ENCODE measurements at places on chromosomes 2 and 18.

GRCh38 chr18:23257137-23257536, 121.9 kb downstream of the CABLES1 start:
- no peak for DNase-seq

DNA sequence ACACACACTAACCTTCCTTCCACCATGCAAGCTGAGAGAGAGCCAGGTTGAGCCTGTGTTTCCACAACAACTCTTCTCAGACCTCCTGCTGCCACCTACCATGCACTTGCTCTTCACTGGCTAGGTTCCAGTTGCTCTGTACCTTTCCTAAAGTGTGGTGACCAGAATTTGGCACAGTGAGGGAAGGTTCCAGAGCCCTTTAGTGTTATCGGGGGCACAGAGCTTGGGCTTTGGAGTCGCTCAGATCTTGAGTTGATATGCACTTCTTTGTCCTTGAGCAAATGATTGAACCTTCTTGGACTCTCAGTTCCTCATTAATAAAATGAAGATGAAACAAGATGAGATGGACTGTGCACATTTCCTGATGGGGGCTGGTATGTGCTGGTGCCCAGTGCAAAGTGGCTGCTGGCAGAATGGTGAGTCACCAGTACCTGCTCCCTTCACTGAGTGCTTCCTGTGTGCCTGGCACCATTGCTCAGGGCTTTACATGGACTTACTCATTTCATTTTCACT, 47.1 kb downstream of the NEDD4L start:
- no peak for DNase-seq

GRCh38 chr2:35938838-35939237, 416.7 kb upstream of the CRIM1 start:
- no peak for DNase-seq

- DNase-seq = no peak
Observed at GRCh38 chr2:23213196-23213595, 171.8 kb upstream of the KLHL29 start.

DNA sequence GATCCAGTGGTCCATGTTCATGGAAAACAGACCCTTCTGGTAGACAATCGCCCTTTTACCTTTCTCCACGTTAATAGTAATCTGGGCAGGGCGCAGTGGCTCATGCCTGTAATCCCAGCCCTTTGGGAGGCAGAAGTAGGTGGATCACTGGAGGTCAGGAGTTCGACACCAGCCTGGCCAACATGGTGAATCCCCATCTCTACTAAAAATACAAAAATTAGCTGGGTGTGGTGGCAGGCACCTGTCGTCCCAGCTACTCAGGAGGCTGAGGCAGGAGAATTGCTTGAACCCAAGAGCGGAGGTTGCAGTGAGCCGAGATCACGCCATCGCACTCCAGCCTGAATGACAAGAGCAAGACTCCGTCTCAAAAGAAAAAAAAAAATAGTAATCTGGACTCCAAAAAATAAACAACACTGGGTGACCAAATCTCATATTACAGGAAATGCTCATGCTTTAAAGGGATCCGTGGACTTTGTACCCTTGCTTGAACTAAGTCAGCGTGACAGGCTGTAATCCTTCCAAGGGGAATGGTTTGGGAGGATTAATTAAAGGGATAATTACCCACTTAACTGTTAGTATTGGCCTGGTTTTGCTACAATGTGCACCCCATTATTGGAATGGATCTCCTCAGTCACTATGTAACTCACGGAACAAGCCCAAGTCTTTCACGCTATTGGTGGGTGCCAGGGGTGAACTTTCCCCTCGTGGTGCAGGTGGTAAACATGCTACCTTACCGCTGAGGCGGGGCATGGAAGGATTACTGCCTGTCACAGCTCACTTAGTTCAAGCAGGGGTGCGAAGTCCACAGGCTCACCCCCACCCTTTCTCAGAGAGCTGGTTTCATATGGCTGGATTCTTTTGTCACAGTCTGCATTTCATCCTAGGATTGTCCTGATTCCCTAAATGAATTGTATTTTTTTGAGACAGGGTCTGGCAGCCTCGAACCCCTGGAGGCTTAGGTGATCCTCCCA, 36.7 kb downstream of the PROC start:
- DNase-seq = no peak

- DNase-seq = no peak
Observed at GRCh38 chr2:217366966-217367365, 507.1 kb upstream of the TNP1 start.

DNA sequence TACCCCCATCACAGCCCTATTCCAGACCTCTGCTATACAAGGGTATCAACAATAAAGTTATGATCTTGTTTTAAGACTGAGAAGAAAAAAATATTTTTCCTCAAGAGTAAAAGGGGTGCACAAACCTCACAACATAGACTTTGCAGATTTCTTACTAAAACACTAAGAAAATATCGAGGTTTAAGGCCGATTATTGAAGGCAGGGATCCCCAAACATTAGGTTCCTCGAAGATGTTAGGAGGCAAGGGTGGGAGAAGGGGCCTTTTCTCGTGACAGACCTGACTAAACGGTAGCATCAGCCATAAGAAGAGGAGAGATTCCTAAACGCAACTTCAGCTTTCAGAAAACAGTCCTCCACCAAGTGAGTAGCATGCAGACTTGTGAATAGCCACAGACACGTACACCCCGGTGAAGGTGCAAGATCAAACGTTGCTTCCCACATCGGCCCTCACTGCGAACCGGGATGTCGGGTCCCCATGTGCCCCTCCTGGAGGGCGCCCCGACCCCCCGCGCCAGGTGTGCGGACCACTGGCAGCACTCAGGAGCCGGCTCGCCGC, 678 bp downstream of the PIAS2 start:
- no peak for DNase-seq

GRCh38 chr2:30710016-30710415, 97.2 kb downstream of the CAPN13 start:
- DNase-seq = no peak

GRCh38 chr2:164478205-164478604, 143.1 kb downstream of the GRB14 start:
- DNase-seq = no peak

DNA sequence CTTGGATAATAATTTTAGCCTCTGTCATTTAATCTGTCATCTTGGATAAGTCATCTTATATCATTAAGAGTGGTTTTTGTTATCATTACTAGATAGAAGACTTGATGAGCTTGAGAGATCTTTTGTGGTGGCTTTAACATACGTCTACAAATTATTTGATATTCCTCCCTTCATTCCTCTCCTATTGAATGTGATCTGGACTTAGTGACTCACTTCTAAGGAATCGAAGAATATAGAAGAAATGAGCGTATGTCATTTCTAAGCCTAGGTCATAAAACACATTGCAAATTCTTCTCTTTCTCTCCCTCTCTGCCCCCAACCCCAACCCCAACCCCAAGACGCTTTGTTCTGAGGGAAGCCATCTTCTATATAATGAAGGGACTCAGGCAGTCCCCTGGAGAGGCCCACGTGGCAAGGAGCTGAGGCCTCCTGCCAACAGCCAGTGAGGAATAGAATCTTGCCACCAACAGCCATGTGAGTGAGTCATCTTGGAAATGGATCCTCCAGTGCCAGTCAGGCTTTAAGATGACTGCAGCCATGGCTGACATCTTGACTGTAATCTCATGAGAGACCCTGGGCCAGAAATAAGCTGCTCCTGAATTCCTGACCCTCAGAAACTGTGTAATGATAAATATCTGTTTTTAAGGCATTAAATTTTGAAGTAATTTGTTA, 221.6 kb upstream of the SP5 start:
- DNase-seq = no peak

DNA sequence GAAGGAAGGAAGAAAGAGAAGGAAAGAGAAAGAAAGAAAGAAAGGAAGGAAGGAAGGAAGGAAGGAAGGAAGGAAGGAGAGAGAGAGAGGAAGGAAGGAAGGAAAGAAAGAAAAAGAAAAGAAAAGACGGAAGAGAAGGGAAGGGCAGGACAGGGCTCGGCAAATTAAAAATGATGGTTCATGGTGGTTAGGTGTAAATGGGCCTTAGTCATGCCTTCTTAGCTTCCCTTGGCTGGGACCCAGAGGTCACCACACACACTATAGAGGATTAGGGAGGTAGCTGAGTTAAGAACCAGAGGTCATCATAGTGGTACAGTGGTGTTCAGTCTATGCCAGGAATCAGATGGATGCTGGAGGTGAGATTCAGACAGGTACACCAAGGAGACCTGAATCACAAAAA, 9.3 kb upstream of the ATL2 start:
- no peak for DNase-seq

DNA sequence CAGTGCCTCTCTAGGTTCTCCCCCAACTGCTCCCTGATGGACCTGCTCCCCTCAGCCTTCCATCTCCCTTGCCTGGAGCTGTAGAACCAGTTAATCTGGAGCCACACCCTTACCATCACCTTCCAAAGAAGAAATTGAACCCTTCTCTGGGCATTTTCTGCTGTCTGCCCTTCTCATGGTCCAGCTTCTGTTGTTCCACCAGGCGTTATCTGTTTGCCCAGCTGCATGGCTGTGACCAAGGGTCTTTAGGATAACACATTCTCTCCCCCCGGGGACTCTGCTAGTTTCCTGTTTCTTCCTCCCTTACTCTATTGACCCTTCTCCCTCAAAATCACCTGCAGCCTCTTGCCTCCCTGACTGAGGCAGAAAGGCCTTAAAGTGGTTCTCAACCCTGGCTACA, 3.2 kb upstream of the ANKRD53 start:
- no peak for DNase-seq

GRCh38 chr2:233007739-233008138, 5.3 kb downstream of the NGEF start:
- DNase-seq = no peak

- no peak for DNase-seq
Observed at GRCh38 chr2:86274918-86275275, 62.5 kb downstream of the REEP1 start.

GRCh38 chr2:224937887-224938286, 104.4 kb downstream of the DOCK10 start:
- DNase-seq = no peak

GRCh38 chr18:48007955-48008701, 77.7 kb upstream of the SMAD2 start:
- peak; percentile 30 for DNase-seq

- no peak for DNase-seq
Observed at GRCh38 chr2:13030606-13031005, 313.9 kb downstream of the TRIB2 start.

- DNase-seq = no peak
Observed at GRCh38 chr2:240787521-240788472, 32.2 kb downstream of the KIF1A start.

GRCh38 chr18:52577795-52578194, 237.8 kb downstream of the DCC start:
- DNase-seq = no peak

GRCh38 chr2:48433682-48434081, 96.3 kb upstream of the STON1 start:
- no peak for DNase-seq

- no peak for DNase-seq
Observed at GRCh38 chr2:201965550-201965949, 68.1 kb upstream of the FZD7 start.

DNA sequence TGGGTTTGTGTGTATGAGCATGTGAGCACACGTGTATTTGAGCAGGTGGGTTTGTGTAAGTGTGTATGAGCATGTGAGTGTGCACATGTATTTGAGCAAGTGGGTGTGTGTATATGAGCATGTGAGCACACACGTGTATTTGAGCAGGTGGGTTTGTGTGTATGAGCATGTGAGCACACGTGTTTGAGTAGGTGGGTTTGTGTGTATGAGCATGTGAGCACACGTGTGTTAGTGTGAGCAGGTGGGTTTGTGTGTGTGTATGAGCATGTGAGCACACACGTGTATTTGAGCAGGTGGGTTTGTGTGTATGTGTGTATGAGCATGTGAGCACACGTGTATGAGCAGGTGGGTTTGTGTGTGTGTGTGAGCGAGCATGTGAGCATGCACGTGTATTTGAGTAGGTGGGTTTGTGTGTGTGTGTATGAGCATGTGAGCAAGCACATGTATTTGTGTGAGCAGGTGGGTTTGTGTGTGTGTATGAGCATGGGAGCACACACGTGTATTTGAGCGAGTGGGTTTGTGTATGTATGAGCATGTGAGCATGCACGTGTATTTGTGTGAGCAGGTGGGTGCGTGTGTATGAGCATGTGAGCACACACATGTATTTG, 169.7 kb downstream of the TWIST2 start:
- no peak for DNase-seq

GRCh38 chr2:124586835-124587234, 561.7 kb downstream of the CNTNAP5 start:
- DNase-seq = no peak
